ENCODE measurements at places on chromosomes 7 and 10.

DNA sequence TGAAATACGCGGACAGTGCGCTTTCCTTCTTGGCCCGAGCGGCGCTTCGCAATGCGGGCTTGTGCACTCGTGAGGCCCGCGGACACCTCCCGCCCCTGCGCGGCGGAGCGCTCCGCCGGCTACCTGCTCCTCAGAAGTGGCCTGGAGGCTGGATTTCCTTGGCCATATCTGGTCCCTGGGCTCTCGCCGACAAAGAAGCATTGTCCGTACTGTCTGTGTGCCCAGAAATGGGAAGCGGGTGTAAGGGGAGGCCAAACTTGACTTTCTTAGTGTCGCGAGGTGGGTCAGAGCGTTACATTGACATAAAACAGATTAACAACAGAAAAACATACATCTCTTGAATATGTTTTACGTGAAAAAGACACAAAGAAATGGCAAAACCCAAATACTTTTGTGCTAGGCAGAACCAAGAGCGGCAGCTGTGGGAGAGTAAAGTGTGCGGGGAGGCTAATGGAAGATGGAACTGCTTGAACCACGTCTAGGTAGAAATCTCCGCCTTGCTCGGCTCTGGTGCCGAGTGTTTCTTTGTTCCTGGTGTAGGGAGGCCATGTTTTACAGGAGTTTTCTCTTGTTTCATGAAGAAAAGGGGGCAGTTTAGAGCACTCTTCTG is 1.4 kb downstream of the LANCL2 start:
- DNase-seq: no peak

GRCh38 chr10:101967713-101968112 is 88.3 kb downstream of the ARMH3 start:
- DNase-seq: no peak

GRCh38 chr10:70647086-70647485 is 25.2 kb upstream of the ADAMTS14 start:
- no peak for DNase-seq

- no peak for DNase-seq
These were observed 179.8 kb upstream of the ASAH2 start for GRCh38 chr10:50431133-50431532.

GRCh38 chr10:119517235-119518141 is 25.0 kb downstream of the RGS10 start:
- no peak for DNase-seq

GRCh38 chr10:129394518-129395328 is 72.3 kb upstream of the MGMT start:
- no peak for DNase-seq

GRCh38 chr10:6819301-6819700 is 239.2 kb upstream of the PRKCQ start:
- DNase-seq: no peak

GRCh38 chr10:24254180-24254579 is 45.2 kb downstream of the KIAA1217 start:
- DNase-seq: no peak

GRCh38 chr10:72087969-72088888 is at the start of gene SPOCK2:
SPOCK2 (minus strand) TSS chr10:72088551; CDS start chr10:72088328, 223 bp downstream.
- DNase-seq: no peak

DNA sequence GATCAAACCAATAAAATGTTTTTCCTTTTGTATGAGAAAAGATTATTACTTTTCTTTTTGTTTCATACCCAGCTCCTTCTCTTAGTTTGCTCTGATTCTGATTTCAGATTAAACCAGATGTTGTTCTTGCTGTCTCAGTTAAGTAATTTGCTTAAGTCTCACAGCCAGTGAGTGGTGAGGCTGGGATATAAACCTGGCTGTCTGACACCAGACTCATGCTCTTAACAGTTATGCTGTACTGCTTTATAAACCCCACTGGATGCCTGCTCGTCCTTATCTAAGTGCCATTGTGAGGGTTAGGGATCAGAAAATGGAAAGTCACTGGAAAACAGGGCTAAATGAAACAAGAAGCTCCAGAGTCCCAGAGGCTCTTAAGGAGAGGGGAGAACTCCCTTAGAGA is 24.3 kb downstream of the GARS1 start:
- no peak for DNase-seq

- no peak for DNase-seq
These were observed 10.6 kb downstream of the SGMS1 start for GRCh38 chr10:50613150-50613549.

GRCh38 chr10:70785190-70785589 is at the start of gene TBATA:
TBATA (minus strand) TSS chr10:70785377; CDS start chr10:70783379, 1,998 bp downstream.
- DNase-seq: no peak

DNA sequence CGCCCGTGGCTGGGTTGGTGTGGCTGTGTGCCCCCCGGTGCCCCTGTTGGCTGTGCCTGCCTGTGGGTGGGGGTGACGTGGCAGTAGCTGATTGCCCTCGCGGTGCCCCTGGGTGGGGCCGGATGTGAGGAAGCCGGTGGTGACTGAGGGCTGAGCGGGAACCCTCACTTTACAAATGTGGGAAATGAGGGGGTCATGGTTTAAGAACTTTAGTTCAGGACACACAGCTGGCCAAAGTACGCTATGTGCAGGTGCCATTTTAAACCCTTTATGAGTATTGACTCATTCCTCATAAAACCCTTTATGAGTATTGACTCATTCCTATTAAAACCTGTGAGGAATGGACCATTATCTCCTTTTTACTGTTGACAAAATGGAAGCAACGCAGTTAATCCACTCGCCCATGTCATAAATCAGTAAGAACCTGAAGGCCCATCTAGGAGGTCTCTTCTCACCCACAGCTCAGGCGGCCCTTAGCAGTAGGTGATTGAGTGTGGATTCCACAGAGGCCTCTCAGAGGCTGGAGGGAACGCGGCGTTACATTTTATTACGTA is 290.1 kb upstream of the COBL start:
- DNase-seq: no peak

- no peak for DNase-seq
These were observed 12.2 kb upstream of the ZNF273 start for GRCh38 chr7:64890761-64891362.

- DNase-seq: no peak
These were observed 29.9 kb upstream of the PDCD4 start for GRCh38 chr10:110841767-110842267.

- DNase-seq: no peak
These were observed at the start of gene HMX3 for GRCh38 chr10:123135415-123136141. HMX3 (plus strand) TSS chr10:123135970; CDS start chr10:123136051, 81 bp downstream.

DNA sequence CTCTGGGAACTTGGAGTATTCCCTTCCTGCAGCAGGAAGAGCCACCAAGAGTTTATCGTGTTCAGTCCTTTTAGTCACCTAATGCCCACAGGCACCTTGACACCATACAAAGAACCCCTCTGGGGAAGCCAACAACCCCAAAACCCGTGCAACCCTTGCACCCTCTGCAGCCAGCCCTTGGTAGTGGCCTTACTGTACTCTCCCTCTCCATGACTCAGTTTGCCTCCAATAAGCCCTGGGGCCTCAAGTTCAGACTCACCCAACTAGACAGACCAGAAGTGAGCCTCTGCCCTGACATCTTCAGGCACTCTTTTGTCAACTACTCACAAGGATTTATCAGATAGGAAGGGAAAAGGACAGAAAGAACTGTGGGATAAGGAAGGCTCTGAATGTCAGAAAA is 30.9 kb downstream of the KCNMA1 start:
- no peak for DNase-seq

- DNase-seq: no peak
These were observed 156.6 kb downstream of the SKIDA1 start for GRCh38 chr10:21368728-21369425.

GRCh38 chr7:23284871-23285270 is 14.3 kb upstream of the MALSU1 start:
- no peak for DNase-seq

DNA sequence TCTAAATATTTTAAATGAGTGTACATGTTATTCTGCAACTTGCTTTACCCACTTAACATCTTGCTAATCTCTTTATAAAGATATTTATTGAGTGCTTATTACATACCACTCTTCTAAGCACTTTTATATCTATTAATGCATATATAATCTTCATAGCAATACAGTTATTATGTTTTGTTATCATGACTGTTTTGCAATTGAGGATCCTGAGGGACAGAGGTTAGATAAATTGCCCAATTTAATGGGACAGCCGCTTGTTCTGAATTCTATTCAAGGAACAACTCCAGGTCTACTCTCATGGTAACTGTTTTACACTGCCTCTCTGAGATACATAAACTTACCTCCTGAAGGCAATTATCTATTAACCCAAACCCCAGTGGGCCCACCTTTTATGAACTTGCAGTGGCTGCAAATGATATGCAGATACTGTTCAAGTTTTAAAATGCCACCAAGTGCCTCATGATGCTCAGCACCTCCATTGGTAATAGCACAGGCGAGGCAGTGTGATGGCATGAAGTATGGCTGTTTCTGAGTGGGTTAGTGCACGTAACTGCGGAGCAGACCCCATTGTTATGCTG is 60.5 kb downstream of the PON1 start:
- DNase-seq: no peak

- DNase-seq: peak; percentile 58
These were observed 107.2 kb upstream of the LYZL2 start for GRCh38 chr10:30736685-30737232.

GRCh38 chr10:82908751-82909150 is 1033.8 kb downstream of the NRG3 start:
- DNase-seq: no peak

DNA sequence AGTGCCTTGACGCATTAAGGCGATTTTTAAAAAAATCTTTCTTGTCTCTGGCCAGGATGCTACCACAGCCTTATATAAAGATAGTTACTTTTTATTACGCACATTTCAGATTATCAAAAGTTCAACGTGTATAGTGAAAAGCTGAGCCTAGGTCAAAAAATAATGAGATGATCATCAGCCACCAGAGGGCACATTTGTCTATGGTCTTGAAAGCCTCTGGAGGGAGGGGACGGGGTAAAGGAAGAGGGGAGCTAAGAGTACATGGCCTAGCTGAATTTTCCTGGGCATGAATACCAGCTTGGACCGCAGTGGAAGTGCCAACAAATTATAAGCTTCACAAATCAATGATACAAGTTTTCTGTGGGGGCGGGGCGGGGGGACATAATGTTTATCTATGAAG is 285.9 kb upstream of the SMIM30 start:
- DNase-seq: no peak

DNA sequence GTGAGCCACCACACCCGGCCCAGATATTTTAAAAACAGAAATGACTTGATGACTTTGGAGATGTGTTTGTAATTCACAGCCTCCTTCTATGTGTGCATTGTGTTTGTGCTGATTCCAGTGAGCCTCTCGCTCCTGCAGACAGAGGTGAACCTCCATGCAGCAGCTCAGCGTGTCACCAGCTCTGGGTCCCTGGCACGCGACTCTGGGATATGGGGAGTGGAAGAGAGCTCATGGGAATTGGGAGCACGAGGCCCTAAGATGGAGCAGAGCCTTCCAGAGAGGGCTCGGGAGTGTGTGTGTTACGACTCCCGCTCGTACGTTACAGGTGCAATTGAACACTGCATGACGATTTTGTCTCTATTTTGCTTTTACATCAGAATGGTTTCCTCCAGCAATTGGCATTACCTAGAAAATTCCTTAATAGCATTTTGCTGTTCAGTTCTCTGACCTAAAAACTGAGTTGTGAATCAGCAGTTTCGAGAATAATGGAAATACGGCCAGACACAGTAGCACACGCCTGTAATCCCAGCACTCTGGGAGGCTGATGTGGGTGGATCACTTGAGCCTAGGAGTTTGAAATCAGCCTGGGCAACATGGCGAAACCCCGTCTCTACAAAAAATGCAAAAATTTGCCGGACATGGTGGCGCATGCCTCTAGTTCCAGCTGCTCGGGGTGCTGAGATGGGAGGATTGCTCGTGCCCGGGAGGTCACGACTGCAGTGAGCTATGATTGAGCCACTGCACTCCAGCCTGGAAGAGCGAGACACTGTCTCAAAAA is 204.6 kb downstream of the CUX1 start:
- no peak for DNase-seq

DNA sequence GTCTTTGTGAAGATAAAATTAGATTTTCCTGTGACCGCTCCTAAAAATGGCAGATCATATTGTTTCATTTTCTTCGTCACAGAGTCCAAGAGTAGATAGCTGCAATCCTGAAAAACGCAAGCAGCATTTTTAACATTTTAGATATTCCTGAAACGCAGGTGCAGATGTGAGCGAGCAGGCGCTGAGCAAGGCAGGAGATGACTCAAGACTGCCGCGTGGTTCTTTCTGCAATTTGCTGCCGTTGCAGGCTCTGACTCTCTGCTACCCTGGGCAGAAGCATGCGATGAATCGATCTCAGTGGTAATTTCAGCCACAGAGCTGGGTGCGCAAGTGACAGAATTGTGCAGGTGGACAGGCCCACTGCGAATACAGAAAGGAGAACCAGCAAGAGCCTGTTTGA is 331.9 kb downstream of the ACTR3B start:
- DNase-seq: no peak

DNA sequence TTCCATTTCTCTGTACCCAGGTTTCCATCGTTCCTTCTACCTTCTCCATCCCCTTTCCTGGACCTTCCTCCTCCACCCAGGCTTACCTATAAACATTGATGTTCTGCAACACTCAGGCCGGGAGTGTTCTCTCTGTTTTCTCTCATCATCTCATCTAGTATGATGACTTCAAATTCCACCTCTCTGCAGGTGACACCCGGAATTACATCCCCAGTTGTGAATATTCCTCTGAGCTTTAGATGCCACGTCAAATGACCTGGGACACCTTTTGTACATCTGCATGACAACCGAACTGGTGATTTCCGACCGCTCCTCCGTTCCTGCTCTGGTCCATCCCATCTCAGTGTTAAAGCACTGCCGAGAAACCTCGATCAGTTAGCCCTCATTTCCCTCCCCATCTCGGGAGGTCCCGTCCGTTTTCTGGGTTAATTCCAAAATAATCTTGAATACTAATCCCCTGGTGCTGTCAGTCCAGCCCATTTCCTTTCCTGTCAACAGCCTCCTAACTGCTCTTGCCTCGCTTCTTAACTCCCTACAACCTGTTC is 76.7 kb upstream of the SAMD8 start:
- DNase-seq: no peak

DNA sequence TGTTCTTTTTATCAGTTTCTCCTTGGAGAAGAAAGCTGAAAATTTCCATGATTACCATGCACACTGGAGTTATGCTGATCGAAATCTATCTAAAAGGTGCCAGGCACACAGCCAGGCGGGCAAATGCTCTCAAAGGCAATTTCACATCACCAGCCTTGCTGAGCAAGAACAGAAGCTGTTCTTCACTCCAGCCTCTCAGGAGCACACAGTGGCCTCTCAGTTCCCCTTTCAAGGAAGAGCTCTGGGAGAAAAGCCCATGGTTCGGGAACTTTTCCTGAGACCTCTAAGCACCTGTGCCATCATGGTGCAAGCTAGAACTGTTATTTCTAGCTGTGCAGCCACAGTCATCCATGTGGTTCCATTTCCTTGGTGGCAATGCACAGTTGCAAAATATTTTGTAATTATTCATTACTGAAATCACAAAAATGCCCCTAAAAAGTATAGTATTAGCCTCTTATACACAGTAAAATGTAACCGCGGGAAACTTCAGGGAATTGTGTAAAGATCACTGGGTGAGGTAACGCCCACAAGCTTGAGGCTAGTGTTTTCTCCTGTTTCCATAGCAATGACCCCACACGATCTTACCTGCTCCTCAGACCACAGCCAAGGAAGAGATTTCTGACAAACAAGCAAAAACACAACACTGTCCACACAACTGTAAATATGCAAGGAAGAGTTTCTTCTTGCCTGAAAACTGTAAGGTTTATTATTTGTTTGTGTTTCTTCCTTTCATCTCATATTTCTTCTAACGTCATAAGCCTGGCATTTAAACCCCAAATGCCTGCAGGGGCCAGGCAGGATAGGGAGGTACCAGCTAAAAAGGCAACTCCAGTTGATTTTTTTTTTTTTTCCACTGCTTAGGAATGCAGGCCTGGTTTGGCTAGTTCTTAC is 121.2 kb downstream of the FAM107B start:
- DNase-seq: no peak

- DNase-seq: no peak
These were observed 216.8 kb downstream of the PTEN start for GRCh38 chr10:88080213-88080612.
